Stimulated activated CD8-positive, alpha-beta memory T cell treated with anti-CD3 and anti-CD28 coated beads, Interleukin-7, amount 100 ng/mL, for 1 hour (primary cell): ENCODE measurements at places on chromosomes 5 and 9.

DNA sequence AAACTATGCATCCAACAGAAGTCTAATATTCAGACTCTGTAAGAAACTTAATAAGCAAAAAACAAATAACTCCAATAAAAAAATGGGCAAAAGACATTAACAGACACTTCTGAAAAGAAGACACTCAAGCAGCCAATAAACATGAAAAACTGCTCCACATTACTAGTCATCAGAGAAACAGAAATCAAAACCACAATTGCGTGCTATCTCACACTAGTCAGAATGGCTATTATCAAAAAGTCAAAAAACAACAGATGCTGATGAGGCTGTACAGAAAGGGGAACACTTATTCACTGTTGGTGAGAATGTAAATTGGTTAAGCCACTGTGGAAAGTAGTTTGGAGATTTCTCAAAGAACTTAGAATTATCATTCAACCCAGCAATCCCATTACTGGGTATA lies 101.2 kb upstream of the TRIM32 start:
- DNase-seq, result no peak

DNA sequence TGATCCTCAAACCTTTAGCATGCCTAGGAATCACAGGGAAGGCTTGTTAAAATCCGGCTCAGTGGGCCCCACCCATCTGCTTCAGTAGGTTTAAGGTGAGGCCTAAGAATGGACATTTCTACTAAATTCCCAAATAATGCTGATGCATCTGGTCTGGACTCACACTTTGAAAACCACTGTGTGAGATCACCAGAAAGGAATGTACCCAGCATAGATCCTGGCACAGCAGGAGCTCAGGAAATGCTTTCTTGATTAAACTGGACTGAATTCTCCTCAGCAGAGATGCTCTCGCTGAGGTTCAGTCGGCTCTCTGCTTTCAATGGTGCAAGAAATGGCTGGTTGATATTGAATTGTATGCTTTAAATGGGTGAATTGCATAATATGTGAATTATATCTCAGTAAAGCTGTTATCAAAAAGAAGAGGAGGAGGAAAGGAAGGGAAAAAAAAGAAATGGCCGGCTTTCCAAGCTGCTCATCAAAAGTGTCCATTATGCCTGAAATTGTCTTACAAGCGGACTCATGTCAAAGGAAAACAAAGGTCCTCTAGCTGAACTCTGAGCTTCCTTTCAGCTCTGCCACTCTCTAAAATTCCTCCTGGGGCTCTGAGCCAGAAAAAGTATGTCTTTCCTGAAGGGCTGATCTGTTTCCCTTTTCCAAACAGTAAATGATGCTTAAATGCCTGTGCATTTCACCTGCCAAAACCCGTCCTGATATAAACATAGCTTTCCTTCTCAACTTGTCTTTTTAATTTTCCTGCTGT lies 77.6 kb upstream of the SAP30L start:
- DNase-seq, result no peak

GRCh38 chr9:125961072-125961471 lies 213.9 kb downstream of the PBX3 start:
- no peak for DNase-seq

- no peak for DNase-seq
These were observed 69.5 kb upstream of the CDH6 start for GRCh38 chr5:31124026-31124425.

DNA sequence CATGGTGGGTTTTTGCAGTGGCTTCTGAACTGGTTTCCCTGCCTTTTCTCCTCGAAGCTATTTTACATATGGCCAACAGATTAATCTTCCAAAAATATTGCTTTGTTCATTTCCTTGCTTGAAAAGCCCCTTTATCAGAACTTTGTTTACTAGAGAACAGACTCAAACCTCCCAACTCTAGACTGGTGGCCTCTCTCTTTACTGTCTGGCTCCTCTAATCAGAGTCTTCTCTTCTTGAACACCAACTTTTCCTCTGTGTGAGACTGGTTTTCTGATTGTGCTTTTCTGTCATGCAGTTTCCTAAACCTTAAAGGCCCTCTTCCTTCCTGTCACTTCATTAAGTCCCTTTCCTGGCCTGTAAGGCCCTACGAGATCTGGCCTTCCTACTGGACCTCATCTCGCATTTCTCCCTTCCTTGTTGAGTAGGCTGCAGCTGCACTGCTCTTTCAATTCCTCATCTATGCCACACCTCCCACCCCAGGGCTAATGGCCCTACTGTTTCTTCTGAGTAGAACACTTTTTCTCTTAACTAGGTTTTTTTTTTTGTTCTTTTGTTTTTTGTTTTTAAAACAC lies 5.7 kb downstream of the C9orf43 start:
- no peak for DNase-seq

GRCh38 chr5:39599721-39600431 lies 175.1 kb upstream of the DAB2 start:
- no peak for DNase-seq

DNA sequence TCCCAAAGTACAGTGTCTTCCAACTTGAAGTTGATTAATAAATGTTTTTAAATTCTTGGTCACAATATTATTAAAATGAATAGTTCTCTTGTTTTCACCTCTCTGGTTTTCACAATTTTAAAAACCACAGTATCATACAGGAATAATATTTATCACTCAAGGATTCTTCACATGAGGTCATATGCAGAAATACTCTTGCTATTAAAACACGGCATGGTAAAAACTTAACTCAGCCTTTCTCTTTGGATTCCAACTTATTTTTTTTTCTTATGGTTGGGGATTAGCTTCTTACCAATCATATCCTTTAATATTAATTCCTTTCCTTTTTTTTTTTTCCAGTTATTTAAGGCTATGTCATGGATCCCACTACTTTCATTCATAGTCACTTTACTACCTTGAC lies 289.4 kb downstream of the ADAMTS6 start:
- DNase-seq, result no peak

DNA sequence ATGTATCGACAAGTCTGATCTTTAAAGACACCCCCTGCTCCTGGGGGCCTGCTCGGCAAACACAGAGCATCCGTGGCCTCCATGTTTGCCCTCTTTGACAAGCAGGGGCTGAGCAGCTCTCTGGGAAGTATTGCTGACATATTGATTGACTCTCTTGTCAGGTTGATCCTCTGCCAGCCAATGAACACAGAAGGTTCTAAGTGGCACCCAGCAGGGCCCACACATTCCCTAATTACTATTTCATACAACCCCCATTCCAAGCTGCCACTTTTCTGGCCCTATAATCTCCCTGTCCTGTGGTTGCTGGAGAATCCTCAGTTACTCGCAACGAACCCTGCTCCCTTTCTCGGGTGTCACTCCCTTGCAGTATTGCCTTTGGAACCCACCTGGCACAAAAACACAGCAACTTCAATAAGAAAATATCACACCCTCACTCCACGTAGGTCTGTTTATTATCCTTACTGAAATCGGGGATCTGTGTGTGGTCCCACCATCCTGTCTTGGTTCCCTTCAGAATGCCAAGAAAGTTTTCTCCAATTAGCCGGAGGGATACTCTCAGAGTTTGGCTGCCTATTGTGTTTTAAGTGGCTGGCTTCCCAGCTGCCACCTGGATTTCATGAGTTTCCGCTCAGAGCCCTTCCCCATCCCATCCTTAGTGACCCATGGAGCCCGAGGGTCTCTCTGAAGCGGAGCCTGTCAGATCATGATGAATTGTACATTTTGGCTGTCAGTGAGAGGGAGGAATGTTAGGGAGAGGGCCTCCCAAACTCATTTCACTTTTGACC lies 249.0 kb upstream of the WWC1 start:
- DNase-seq, result no peak

- DNase-seq, result no peak
These were observed 576.2 kb downstream of the BNC2 start for GRCh38 chr9:16294133-16294770.

- DNase-seq, result no peak
These were observed 82.2 kb downstream of the PRDM6 start for GRCh38 chr5:123171259-123171658.

GRCh38 chr9:77808751-77809081 lies 160.6 kb upstream of the GNA14 start:
- DNase-seq, result no peak

DNA sequence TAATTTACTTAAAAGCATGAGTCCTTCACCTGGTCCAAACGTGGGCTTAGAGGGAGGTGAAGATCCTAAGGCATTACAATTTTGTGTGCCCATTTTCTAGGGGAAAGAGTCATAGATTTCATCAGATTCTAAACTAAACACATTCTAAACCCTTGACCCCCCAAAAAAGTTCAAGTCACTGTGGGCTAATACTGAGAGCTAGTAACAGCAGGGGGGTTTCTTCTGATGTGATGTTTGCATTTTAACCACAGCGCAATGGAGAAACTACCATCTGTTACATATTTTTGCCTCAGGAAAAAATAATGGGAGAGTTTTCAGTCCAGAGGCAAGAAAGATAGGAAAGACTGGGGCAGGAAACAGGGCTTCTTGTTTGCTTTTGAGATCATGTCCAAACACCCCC lies 110.8 kb upstream of the SLC1A3 start:
- DNase-seq, result no peak

GRCh38 chr9:79377339-79377855 lies 194.4 kb upstream of the TLE4 start:
- no peak for DNase-seq

- DNase-seq, result no peak
These were observed 43.3 kb downstream of the DOCK8 start for GRCh38 chr9:257957-258356.

DNA sequence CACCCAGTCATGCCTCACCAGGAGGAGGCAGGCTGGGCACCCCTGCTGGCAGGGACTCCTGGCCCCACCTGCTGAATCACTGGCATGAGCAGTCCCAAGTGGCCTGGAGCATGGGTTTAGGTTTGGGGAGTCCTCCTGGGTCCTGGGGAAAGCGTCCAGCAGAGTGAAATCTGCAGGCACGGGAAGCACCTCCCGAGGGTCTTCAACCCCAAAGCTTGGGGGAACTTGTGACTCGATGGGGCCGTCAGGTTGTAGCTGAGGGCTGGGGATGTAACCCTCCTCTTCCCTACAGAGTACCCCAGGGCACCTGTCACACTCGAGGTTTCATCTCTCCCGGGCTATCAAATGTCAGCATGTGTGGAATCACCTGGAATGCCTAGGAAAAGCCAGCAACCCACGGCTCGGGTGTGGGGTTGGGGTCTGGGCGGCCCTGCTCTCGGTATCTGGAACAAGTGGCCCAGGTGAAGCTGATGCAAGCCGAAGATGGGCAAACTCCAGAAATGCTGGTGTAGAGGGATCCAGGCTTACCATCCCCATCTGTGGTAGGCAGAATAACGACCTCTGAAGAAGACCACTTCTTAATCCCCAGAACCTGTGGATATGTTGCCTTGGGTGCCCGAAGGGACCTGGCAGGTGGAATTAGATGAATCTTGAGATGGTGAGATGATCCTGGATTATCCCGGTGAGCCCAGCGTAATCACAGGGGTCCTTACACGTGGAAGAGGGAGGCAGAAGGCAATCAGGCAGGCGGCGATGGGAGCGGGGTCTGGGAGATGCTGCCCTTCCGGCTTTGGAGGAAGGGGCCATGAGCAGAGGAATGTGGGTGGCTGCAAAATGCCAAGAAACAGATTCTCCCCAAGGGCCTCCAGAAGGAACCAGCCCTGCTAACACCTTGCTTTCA lies 6.1 kb upstream of the RASGEF1C start:
- no peak for DNase-seq

GRCh38 chr5:61263561-61264272 lies 68.3 kb upstream of the ZSWIM6 start:
- DNase-seq, result no peak

DNA sequence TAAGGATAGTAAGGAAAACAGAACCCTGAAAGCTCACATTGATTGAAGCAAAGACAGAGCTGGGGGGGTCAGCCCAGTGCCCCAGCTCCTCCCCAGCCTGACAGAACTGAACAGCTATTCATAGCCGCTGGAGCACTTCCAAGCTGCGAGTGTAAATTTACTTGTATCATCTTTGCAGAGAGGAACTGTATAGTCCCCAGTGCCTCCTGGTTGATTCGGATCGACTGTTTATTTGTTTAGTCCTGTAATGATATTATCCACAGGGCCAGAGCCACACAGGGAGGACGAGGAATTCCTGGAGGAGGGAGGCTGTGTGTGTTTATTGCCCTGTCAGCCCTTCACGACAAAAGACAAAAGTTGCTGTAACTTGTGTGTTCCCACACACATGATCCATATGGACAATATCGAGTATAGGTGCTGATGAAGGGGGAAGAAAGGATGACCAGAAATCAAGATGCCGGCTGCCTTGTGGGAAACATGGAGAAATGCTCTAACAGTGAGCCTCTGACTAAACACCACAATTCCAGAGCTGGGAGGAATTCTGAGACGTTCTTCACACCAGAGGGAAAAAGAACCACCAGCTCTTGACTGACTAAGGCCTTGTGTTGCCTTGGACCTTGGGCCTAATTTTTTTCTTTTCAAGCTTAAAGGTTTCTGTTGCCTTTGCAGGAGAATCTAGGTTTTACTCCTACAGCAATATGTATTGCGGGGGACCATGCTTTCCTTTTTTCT lies 31.1 kb downstream of the FOXD1 start:
- DNase-seq, result no peak

DNA sequence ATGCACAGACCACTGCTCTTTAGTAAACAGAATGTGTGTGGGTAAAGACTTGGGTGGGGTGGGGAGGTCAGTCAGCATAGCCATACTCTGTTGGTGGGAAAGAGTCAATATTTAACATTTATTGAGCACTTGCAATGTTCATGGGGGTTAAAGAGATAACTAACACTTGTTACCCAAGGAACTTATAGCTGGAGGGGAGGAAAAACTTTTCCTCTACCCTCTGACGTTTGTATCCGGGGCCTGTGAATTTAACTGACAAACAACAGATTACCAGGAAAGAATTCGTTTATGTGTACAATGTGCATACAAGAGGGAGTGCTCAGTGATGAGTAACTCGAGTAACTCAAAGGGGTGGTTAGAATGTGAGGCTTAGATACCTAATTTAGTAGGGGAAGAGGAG lies 6.8 kb upstream of the CLINT1 start:
- no peak for DNase-seq

- DNase-seq, result no peak
These were observed 30.0 kb upstream of the ELAVL2 start for GRCh38 chr9:23855873-23856604.

GRCh38 chr5:43270645-43271044 lies 42.6 kb downstream of the HMGCS1 start:
- DNase-seq, result no peak

- DNase-seq, result no peak
These were observed 235.1 kb upstream of the ADAMTSL1 start for GRCh38 chr9:18238752-18239447.

DNA sequence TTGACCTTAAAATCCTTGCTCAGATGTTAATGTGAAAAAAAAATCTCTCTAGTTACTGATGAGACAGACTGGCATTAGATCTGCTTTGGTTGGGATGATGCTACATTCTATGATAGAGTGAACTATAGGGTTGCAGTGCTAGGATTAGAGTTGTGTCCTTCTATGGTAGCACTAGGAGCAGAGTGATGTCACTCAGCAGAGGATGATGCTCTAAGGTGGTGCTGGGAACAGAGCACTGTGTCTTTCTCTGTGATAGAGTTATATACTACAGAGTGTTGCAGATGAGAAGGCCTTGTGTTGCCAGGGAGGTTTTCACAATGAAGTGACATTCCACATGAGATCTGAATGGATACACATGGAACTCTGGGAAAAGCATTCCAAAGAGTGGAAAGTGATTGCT lies 462.3 kb downstream of the CDH12 start:
- DNase-seq, result no peak
